Stimulated activated CD4-positive, alpha-beta T cell treated with anti-CD3 and anti-CD28 coated beads, Interleukin-4, amount 100 ng/mL, for 48 hours (primary cell): ENCODE measurements at places on chromosomes 7 and 10.

DNA sequence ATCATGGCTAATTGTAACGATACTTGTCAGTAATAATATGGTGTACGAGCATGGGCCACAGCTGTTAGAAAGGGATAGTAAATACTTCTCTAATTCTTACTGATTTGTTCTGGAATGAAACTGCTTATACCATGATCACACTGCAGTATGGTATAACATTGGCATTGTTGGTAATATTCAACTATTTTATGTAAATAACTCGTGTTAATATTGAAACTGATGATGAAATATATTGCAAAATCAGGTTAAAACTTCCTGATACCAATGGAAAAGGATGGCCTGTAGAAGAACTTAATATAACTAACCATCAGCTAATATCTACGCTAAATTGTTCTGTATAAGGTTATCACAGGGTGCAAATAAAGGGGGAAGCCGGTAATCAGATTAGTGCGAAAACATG is 10.3 kb downstream of the OR2A14 start:
- DNase-seq: no peak

GRCh38 chr10:7117806-7118674 is 292.8 kb downstream of the SFMBT2 start:
- DNase-seq: no peak

DNA sequence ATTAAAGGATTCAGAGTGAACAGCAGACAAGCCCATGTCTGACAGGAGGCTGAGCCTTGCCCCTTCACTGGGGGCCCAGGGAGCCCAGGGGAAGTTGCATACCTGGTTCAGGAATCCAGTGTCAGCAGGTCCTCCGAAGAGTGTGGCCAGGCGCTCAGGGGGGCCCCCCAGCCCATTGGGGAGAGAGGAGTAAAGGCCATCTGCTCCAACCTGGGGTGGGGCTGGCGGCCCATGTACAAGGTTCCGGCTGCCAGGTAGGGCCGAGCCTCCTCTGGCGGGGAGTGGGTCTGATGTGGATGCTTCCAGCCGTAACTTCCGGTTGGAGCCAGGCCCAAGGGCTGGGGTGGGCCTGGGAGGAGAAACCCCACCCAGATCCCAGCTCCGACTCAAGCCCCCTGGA is 2.3 kb downstream of the PSD start:
- no peak for DNase-seq

DNA sequence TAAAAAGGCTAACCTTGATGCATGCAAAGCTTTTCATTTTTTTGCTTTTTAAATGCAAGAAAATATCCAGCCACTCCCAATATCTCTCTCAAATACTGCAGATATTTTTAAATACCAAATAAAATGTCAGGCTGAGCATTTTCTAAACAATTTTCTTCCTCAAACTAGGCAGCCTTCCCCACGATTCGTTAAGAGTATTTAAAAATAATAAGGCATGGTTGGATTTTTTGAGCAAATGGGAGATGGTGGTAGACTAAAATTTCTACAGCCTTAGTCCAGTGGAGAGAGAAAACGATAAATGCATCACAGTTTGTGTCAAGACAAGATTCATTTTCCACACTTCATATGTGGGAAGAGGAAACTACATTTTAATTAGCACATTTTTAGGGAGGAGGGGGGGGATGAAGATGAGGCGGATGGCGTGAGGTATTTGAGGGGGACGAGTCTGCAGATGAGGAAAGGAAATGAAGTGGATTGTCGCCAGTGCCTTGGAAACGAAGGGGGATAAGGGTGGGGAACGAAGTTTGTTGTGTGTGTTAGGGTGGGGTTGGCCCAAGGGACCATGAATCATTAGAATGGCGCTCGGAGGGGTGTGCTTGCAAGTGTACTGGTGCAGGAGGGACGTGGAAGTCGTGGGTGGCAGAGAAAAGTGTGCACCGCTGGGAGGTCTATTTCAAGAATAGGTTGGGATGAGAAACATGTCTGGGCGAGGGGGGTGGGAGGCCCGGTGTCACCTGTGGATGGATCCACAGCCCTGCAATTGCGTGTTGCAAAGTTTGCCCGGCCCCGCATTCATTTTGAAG is 1.2 kb upstream of the ADD3 start:
- DNase-seq: no peak

- DNase-seq: no peak
Measured at GRCh38 chr7:78134256-78134655, 335.7 kb downstream of the PHTF2 start.

GRCh38 chr10:103766751-103767505 is 88.4 kb downstream of the SH3PXD2A start:
- DNase-seq: no peak
